CD4-positive, alpha-beta T cell (primary cell): ENCODE measurements at places on chromosomes 16 and 17.

GRCh38 chr16:263182-263774, 12.5 kb downstream of the RGS11 start:
- no peak for DNase-seq

DNA sequence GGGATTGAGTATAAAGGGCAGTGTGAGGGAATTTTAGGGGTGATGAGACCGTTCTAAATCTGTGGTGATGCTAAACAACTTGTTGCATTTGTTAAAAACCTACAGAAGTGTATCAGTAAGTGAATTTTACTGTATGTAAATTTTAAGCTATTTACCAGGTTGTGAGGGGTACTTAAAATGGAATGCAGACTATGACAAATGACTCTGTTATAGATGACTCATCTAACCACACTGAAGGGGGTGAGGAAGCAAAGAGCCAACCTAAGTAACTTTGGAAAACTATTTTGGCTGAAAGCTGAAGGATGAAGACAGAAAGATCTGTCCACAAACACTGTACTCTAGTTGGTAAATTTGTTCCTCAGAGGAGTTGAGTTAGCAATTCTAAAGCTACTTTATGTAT, 5.3 kb upstream of the MKS1 start:
- DNase-seq = no peak

- no peak for DNase-seq
These were observed 1.5 kb downstream of the MGAT5B start for GRCh38 chr17:76869496-76870376.

DNA sequence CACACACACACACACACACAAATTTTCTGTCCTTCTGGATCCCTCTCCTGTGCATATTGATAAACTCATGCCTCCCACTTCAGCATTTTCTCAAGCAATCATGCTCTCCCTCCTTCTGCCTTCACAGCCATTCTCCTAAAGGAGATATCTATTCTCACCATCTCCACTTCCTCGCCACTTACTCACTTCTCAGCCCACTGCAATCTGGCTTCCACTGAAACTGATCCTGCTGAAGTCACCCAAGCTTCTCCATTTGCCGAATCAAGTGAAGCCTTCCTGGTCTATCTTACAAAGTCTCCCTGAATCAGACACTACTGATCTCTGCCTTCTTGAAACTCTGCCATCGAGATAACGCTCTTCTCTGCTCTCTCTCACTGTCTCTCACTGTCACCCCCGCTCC, 54.0 kb upstream of the GNAO1 start:
- no peak for DNase-seq
